ENCODE measurements at places on chromosomes 12 and 14.

GRCh38 chr14:75372260-75372659 is 55.6 kb upstream of the JDP2 start:
- DNase-seq, result no peak

GRCh38 chr12:32568228-32568627 is 110.9 kb upstream of the DNM1L start:
- no peak for DNase-seq

DNA sequence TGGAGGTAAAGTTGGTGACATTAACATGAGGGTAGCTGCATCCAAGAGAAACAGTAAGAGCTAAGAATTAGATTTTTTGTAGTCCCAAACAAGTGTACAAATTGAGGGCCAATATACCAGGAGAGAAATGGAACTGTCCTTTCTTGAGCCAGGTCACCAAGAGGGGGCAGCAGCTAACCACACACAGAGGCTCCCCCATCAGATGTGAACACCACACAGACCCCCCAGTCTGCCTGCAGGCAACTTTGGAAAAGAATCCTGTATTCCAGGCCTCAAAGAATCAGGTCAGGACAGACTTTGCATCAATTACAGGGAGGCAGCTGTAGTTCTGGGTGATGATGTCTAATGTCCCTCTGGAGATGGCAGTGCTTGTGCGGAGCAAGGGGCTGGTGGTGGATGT is 77.9 kb downstream of the SPTB start:
- no peak for DNase-seq

GRCh38 chr12:6362403-6362802 is 13.0 kb downstream of the SCNN1A start:
- DNase-seq, result no peak

DNA sequence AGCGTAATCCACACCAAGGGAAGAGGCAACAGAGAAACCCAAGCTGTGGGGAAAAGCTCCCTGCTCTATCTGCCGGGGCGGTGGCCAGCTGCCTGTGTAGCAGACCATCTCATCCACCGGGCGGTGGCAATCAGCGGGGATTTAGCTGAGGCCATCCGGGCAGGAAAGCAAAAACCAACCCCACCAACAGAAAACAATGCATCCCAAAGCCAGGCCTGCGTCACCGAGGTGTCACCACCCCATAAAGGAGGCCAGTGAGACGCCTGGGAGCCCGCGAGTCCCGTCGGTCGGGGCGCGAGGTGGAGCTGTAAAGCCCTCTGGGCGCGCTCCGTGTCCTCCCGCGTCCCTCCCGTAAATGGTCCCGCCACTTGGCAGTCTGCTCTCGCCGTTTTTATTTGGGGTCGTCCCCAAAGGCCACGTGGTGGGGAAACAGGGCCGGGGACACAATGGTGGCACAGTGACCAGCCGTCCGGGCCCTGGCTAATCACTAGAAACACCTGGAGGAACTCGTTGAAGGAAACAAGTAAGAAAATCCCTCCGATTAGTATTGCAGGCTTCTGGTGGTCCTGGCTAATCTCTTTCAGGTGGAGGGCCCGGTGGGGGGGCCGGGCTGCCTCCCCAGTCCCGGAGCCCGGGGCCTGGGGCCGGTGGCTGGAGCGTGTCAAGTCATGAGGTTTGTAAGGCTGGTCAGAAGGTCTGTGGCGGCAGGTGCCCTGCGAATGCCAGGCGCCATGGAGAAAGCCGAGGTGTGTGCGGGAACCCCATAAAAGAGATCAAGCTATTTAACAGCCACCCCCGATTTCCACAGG is 94.7 kb upstream of the GSC start:
- DNase-seq, result no peak

GRCh38 chr12:40820794-40821484 is 128.7 kb downstream of the CNTN1 start:
- no peak for DNase-seq

DNA sequence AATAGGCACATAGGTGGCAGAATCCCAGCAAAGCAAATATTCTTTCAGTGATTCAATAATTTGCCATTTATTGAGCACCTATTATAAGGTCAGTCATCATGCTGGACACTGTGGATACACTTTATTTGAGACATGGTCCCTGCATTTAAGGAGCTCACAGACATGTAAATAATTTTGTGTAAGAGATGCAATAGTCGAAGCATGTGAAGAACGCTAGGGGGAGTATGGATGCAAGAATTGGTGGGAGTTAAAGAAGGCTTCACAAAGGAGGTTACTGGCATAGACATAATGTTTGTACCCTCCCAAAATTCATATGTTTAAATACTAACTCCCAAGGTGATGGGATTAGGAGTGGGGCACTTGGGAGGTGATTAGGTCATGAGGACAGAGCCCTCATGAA is 260.6 kb upstream of the GARIN6 start:
- DNase-seq, result no peak

DNA sequence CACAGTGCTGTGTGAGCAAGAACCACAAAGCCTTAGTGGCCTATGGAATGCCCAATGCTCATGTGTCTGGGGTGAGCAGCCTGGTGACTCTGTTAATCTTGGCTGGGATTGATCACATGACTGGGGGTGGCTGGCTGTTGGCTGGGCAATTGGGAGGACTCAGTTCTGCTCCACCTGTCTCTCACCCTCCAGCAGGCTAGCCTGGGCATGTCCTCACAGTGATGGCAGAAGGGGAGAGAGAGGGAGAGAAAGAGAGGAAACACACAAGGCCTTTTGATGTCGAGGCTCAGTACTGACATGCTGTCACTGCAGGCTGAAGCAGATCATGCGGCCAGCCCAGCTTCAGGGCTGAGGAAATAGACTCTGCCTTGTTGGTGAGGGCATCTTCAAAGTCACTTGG is 136.8 kb downstream of the TBX5 start:
- DNase-seq, result no peak

GRCh38 chr12:5956987-5957386 is 11.9 kb upstream of the ANO2 start:
- no peak for DNase-seq

- no peak for DNase-seq
Observed at GRCh38 chr14:103260629-103261124, 73.4 kb upstream of the EIF5 start.

GRCh38 chr14:38238332-38238731 is 17.6 kb downstream of the CLEC14A start:
- no peak for DNase-seq

GRCh38 chr12:122421187-122421820 is 1.2 kb downstream of the CLIP1 start:
- DNase-seq, result no peak

DNA sequence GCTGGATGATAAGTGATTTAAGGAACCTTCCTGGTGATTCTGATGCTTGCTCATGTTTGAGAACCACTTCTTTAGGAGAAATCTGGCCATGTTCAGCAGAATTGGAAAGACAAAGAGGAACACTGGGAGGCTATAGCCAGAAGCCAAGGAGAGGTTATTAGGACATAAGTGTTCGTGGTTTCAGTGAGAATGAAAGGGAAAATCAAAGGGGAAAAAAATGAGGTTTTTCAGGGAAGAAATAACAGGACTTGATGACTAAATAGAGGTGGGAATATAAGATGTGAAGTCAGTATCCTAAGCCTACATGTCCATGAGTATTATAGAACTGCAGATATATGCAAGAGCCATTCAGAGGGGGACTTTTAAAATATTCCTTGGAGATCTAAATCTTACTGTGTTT is 95.6 kb downstream of the DAAM1 start:
- no peak for DNase-seq

DNA sequence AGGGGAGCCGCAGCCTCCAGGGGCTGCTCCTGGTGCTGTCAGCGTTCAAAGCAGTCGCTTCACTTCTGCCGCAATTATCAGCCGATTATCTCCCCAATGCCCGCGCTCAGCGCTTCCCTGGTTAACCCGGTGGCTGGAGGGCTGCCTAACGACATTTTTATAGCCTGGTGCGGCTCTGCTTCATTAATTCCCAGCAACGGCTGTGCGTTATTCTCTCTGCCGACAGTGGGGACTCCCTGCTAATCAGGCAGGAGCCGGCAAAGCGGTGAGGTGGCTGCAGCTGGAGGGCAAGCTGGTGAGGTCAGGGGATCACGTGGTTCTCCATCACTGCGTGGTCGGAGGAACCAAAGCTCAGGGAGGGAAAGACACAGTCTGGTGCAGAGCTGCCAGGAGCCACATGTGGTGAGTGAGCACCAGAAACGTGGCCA is 62.9 kb downstream of the GLRX5 start:
- no peak for DNase-seq

DNA sequence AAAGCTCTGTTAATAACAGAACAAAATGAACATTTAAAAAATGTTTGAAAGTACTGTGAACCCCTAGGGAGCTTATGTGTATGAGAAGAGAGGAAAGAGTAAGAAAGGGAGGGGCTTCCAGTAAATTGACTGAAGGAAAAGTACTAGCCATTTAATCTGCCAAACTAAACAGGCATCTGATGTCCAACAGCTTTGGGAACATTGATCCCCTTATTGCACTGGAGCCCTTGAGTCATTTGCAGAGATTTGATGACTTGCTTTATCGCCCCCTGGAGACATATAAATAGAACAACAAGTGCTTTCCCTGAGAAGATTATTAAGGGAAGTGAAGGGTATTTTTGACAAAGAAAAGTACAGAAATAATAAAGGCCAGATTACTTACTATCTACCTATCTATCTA is 319.3 kb upstream of the NOVA1 start:
- no peak for DNase-seq

GRCh38 chr12:8823565-8824300 is 1.3 kb downstream of the A2ML1 start:
- no peak for DNase-seq

DNA sequence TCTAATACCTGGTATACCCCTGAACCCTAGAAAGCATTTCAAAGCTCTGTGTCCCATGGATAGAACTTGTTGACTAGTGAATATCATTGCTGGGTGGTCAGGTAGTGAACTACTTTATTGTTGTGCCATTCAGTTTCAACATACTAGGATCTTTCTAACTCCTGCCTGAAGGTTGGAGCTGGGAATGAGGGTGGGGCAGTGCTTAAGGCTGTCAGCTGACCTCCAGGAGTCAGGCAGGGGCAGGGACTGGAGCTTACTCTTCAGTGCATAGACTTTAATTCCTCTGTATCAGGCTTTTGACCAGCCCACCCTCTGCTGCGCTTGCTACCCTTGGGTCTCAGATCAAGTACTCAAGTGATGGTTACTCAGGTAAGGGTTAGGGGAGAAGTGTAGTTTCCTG is 102.6 kb upstream of the RFX4 start:
- DNase-seq, result no peak

GRCh38 chr12:58051378-58051777 is 110.0 kb downstream of the ATP23 start:
- DNase-seq, result no peak

DNA sequence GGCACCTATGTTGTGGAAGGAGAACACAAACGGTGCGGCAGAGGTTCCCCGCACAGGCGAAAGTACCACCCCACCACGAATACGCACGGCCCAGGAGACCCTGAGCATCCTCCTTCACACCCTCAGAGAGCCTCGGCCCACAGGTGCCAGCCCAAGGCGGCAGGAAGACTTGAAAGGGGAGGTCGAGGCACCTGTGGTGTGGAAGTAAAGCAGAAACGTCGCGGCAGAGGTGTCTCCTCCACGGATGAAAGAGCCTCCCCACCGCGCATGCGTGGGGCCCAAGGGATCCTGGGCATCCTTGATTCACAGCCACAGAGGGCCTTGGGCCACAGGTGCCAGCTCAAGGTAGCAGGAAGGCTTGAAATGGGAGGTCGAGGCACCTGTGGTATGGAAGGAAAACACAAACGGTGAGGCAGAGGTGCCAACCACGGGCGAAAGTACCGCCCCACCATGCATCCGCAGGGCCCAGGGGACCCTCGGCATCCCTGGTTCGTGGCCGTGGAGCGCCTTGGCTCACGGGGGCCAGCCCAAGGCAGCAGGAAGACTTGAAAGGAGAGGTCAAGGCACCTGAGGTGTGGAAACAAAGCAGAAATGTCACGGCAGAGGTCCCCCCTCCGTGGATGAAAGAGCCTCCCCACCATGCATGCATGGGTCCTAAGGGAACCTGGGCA is 380.1 kb downstream of the ALG10 start:
- DNase-seq, result no peak

GRCh38 chr14:56194042-56194441 is 75.8 kb downstream of the PELI2 start:
- DNase-seq, result no peak

- no peak for DNase-seq
Observed at GRCh38 chr14:87628129-87628528, 364.9 kb downstream of the GALC start.

DNA sequence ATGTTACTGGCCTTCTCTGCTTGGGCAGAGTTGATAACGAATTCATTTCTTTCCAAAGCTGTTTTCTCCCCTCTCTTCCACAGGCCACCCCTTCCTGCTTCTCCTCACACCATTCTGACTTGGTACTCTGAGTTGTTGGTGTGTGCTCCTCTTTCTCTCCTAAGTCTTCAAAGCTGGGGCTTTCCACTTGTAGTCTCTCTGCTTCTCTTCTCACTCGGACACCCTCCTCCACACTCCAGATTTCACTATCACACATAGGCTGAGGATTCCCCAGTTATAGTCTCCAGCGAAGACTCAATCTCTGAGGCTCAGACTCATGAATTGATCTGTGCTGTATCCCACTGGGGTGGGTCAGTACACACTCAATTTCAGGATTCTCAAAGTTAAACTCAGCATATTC is 201.0 kb downstream of the SSPN start:
- no peak for DNase-seq

DNA sequence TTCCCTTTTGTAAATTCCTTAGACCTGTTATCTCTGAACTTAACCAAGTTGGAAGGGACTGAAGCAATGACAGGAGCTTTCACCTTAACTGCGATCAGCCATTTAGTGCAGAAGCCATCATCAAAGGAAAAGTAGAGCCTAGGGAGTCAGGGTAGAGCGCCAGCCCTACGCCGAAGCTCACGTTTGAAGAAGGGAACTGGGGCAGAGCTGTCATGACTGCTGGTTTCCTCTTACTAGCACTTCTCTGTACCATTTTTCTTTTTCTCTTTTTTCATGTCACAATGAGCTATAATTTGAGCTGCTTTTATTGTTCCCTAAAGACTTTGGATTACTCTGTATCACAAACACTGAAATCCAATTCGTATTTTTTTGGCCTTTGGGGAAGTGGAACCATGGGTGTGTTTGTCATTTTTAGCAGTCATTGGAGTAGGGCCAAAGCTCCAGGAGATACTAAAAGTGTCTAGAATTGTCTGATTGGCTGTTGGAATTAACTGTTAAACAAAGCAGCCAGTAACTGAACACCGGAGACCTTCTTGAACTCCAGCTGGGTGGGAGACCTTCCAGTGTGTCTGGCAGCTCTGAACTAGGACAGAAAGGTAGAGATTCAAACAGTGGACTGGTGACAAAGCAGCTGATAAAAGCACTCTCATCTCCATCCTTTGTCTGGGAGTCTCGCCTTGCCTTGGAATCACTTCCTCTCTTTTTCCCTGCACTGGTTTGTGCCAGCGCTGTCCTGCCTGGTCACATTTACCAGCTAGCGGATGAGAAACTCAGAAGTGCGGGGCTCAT is 9.1 kb downstream of the MTRFR start:
- DNase-seq, result no peak

DNA sequence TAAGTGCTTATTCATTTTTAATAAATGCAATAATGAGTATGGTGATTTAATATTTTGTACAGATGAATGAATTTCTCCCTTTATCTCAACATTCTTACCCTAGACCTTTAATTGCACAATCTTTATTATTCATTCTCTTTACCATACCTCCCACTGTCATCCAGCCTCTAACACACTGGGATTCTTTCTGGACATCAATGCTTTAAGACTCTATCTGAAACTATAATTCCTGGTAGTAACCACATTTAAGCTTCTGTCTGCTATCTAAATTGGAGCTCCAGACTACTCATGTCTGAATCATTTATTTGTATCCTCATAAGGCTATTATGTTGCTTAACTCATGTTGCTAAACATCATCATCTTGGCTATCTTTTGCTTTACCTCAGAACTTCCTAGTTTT is 270.2 kb downstream of the ALG10B start:
- no peak for DNase-seq

- no peak for DNase-seq
Observed at GRCh38 chr14:93954900-93955849, 21.2 kb downstream of the ASB2 start.

Measured in NCI-H187 (cell line).